HT1080 (cell line): ENCODE measurements at places on chromosomes 2 and 18. TPM values are rescaled to one million over a fixed set of nuclear protein-coding genes. Genes with fewer than 3 reads are reported as not detected.
A peak's percentile ranks its signal among the peaks of the same experiment; 100 is the strongest.

GRCh38 chr18:434410-434809 is 66.1 kb downstream of the COLEC12 start:
- DNase-seq = no peak

DNA sequence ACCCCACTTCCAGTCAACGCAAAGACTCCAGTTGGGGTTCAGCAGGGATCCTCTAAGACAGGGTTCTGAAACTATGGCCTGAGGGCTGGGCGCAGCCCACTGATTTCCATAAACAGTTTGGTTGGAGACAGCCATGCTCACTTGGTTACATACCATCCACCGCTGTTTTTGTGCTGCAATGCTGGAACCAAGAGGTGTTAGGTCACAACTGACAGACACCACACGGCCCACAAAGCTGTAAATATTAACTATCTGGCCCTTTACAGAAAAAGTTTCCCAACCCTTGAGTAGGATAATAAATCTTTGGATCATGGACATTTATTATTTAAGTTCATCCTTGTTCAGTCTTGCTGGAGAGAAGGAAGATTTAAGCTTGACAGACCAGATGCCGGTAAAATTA is 8.4 kb upstream of the CD226 start:
- no peak for DNase-seq

DNA sequence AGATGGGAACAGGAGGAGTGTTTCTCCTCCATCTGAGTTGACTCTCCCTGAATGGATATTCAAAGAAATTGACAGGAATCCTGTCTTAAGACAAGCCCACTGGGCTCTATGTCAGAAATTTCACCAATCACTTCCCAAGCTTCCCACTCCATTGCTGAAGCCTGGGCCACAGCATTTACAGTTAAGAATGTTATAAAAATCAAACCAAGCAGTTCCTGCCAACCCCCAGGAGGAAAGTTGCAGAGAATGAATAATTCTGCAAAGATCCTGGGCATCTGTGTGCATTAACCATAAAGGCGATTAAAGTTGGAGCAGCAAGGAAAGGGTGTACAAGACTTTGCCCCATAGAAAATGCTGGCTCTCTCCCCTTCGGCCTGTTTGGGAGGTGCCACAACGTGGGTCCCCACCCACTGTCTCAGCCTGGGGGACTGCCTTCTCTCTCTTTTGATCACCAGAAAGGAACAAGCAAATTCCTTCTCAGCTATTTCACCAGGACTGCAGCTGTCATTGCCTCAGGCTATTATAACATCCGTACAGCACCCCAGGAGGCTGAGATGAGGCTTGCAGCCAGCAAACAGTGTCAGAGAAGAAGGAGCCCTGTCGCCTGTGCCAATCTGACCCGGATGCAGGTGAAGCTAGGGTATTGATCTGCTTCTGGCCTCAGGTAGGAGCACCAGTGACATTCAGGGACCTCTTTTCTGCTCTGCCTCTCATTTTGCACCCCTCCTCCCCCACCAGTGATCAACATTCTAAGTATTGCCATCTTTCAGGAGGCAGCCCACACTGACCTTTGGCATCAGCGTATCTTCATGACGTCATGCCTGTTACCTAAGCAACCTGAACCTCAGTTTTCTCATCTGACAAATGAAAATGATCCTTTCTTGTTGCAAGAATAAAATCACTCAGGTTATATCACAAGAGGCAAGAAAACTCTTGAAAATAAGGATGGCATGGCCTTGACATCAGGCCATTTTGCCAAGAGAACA is 219.0 kb downstream of the SH3BP4 start:
- peak; percentile 66 for DNase-seq

GRCh38 chr18:79611040-79611681 is 68.4 kb upstream of the CTDP1 start:
- peak; percentile 74 for DNase-seq

DNA sequence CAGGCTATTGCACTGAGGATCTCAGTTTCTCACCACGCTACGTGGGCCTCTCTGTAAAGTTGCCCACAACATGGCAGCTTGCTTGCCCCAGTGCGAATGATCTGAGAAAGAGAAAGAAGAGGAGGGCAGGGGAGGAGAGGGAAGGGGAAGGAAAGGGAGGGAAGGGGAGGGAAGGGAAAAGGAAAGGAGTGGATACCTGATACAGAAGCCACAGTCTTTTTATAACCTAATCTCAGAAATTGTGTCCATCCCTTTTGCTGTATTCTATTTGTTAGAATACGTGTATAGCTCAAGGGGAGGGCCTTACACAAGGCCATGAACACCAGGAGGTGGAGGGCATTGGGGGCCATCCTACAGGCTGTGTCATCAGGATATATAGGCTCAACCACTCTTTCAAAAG is 78.3 kb upstream of the PPP1CB start:
- no peak for DNase-seq

GRCh38 chr2:235766278-235766677 is 272.4 kb downstream of the AGAP1 start:
- peak; percentile 77 for DNase-seq

GRCh38 chr2:58473165-58473564 is 232.0 kb upstream of the FANCL start:
- no peak for DNase-seq

GRCh38 chr18:36304723-36305122 is 7.2 kb downstream of the FHOD3 start:
- DNase-seq = no peak

- no peak for DNase-seq
Measured at GRCh38 chr2:27025861-27026851, 6.6 kb upstream of the TMEM214 start.

DNA sequence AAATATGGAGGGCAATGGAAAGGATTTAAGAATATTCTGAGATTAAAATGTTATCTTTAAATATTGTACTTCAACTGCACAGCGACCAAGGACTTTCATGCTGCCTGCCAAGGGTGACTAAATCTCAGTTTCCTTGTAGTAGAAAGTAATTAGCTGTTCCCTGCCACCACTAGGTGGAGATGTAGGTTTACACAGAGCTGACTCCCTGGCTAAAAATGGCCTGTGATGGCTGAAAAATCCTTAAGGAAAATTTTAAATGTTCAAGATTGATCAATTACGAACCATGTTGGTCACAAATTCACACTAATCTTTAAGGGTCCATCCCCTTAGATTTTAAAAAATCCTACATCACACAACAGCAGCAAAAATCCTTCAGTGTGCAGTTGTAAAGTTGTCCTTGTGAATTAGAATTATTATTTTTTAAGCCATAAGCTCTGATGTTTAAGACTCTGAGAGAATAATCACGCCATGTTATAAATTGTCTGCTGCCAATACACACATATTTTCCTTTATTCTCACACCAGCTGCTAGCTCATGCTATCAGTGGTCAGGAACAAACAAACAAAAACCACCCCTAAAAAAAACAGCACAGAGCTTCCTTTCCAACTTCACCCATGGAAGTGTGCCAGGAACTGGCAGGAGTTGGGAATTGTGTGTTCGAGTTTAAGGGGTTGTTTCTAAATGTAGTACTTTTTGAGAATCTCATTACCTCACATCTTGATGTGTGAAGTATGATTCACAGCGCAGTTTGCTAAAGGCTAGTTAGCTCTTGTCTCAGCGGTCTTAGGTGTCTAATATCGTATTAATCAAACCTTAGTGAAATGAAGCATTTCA is 399.8 kb downstream of the TMEM182 start:
- DNase-seq = peak; percentile 31

- DNase-seq = no peak
Measured at GRCh38 chr2:197913084-197913483, 108.7 kb downstream of the PLCL1 start.

- DNase-seq = no peak
Measured at GRCh38 chr18:58863539-58864145, 1.0 kb upstream of the ZNF532 start.

DNA sequence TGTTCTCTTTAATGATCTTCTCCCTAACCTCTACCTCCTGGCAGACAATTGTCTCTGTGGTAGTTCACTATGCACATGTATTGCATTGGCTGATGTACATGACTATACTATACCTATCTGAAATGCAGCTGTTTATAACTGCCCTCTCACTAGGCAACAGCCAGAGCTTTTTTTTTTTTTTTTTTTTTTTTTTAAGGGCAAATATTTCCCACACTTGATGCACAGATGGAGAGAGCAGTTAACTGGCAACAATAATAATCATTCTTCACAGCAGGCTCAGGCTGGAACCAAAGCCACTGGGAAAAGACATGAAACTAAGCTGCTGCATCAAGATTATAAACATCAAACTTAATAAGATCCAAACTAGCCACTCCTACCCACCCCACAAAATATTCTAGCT is 707.7 kb downstream of the LRP1B start:
- DNase-seq = no peak

GRCh38 chr2:39506215-39506614 is 69.1 kb upstream of the MAP4K3 start:
- DNase-seq = no peak

- DNase-seq = no peak
Measured at GRCh38 chr2:24050041-24050979, 769 bp downstream of the FKBP1B start.

- no peak for DNase-seq
Measured at GRCh38 chr2:132583666-132584360, 86.2 kb downstream of the LYPD1 start.

DNA sequence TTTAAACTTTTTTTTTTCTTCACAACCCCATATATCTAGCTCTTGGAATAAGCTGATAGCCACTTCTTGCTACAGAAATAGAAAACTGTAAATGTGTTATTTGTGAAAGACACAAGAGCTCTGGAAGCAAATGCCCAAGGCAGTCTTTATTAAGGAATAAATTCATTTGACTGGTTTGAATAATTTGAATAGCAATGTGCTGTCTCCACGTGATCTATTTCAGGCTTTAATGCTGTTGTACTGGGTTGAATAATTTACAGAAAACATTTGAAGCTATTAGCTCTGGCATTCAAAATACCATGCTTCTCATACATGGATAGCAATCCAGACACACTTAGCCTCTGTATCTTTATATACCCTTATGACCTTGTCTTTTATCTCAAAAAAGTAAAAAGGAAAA is 366.7 kb upstream of the KCNJ3 start:
- no peak for DNase-seq

DNA sequence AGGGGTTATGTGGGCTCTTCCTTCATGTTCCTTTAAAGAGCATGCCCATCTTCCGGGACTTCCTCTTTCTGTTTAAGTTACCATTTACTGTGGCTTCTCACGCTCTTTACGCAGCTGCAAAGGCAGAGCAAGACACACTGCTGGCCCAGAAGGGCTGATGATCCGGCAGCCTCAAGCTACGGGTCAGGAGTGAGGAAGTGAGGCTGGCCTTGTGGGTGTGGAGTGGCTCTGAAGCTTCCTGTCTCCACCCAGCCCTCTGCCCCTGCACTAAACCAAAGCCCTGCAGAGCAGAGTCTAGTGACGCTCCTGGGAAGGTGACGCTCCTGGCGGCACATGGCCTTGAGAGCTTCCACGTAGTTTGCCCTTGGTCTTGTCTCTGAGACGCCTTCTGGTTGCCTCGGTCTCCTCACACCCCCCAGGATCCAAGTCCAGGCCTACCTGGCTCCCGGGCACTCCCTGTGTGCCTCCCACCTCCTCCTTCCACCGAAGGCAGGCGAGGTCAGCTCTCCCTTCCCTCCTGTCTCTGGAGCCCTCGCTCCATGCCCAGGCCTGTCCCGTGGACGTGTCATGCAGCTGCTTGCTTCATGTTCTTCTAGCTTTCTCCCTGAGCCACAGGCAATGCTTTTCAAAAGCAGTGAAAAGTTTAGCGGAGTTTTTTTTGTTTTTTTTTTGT is 50.3 kb downstream of the ARL4C start:
- DNase-seq = no peak

DNA sequence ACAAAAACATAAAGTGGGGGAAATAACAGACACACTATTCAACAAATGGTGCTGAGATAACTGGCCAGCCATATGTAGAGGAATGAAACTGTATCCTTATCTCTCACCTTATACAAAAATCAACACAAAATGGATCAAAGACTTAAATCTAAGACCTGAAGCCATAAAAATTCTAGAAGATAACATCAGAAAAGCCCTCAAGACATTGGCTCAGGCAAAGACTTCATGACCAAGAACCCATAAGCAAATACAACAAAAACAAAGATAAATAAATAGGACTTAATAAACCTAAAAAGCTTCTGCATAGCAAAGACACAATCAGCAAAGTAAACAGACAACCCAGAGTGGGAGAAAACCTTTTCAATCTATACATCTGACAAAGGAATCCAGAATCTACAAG is 278.9 kb downstream of the PIK3C3 start:
- no peak for DNase-seq

DNA sequence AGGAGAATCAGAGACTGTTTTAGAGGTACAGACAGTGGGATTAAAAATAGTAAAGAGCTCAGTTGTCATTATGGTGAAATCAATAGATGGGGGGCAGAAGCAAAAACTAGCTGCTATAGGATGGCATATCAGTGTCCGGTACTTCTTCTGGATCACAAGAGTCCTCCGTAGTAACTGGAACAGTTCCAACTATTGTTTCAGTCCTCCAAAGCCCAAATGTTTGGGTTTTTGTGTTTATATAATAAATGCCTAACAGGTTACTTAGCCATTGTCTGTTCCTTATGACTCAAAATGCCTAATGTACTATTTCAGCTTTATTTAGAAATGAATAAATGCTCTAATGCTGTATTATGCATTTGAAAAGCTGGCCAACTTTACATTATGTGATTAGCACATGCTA is 401.2 kb downstream of the PTH2R start:
- peak; percentile 20 for DNase-seq

CXCR4 gene
- not detected in 2 replicates for total RNA-seq

GLB1L gene
- 7.3 and 8.4 TPM in 2 replicates for total RNA-seq

ACVR1C gene
- total RNA-seq = 0.05 and 0.10 TPM in 2 replicates

GLI2 gene
- 4.1 and 7.9 TPM in 2 replicates for total RNA-seq

TIA1 gene
- 58.1 and 66.6 TPM in 2 replicates for total RNA-seq

WDCP gene
- total RNA-seq = 13.7 and 14.6 TPM in 2 replicates

EPB41L5 gene
- 4.0 and 5.0 TPM in 2 replicates for total RNA-seq

CCDC68 gene
- 0.08 TPM in 1 of 2 replicates, not detected in the other for total RNA-seq

AFF3 gene
- total RNA-seq = 6.8 and 9.3 TPM in 2 replicates

INO80C gene
- 15.7 and 20.5 TPM in 2 replicates for total RNA-seq

SERPINB12 gene
- total RNA-seq = not detected in 2 replicates

NEU2 gene
- 0.24 and 0.37 TPM in 2 replicates for total RNA-seq
